ENCODE measurements at places on chromosomes 16 and 17. TPM values are rescaled to one million over a fixed set of nuclear protein-coding genes. Genes with fewer than 3 reads are reported as not detected.

The NPIPB2 gene
- 15.0 TPM for total RNA-seq

The PLD6 gene
- total RNA-seq, result 0.42 TPM

The KSR1 gene
- total RNA-seq, result 33.7 TPM

The PAM16 gene
- 57.7 TPM for total RNA-seq

The CIBAR2 gene
- not detected for total RNA-seq

The UMOD gene
- total RNA-seq, result not detected

The NPTX1 gene
- 1.5 TPM for total RNA-seq

The OSGIN1 gene
- total RNA-seq, result 2.7 TPM

The LRRC75A gene
- 2.4 TPM for total RNA-seq

The NCBP3 gene
- total RNA-seq, result 75.9 TPM

The CACNG5 gene
- total RNA-seq, result 1.8 TPM

The PIRT gene
- not detected for total RNA-seq

The CDH15 gene
- total RNA-seq, result 0.11 TPM

The CES4A gene
- total RNA-seq, result 3.8 TPM

The ALOXE3 gene
- total RNA-seq, result 0.49 TPM

The TAC4 gene
- 3.9 TPM for total RNA-seq

The PLXDC1 gene
- 6.4 TPM for total RNA-seq

The CCNF gene
- 58.9 TPM for total RNA-seq

The TSPAN10 gene
- 1.3 TPM for total RNA-seq

All from endodermal cell (in vitro differentiated cells).